ENCODE measurements at places on chromosomes 7 and 10.

- DNase-seq: no peak
These were observed 550.4 kb upstream of the PCDH15 start for GRCh38 chr10:55351431-55351830.

DNA sequence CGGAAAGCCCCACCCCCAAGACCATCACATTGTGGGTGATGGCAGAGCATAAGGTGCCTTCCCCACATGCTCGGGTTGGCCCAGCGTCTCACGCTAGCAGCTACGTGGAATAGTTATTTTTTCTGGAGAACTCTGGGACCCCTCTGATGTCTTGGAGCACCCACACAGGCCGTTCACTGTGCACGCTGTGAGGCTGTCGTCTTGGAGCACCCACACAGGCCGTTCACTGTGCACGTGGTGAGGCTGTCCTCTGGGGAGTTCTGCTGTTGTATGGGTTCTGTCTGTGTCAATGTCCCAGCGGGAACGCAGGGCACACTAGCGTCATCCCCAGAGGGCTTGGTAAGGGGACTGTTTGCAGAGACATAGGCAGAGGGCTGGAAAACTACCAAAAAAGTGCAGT, 38.8 kb upstream of the FAM20C start:
- no peak for DNase-seq

DNA sequence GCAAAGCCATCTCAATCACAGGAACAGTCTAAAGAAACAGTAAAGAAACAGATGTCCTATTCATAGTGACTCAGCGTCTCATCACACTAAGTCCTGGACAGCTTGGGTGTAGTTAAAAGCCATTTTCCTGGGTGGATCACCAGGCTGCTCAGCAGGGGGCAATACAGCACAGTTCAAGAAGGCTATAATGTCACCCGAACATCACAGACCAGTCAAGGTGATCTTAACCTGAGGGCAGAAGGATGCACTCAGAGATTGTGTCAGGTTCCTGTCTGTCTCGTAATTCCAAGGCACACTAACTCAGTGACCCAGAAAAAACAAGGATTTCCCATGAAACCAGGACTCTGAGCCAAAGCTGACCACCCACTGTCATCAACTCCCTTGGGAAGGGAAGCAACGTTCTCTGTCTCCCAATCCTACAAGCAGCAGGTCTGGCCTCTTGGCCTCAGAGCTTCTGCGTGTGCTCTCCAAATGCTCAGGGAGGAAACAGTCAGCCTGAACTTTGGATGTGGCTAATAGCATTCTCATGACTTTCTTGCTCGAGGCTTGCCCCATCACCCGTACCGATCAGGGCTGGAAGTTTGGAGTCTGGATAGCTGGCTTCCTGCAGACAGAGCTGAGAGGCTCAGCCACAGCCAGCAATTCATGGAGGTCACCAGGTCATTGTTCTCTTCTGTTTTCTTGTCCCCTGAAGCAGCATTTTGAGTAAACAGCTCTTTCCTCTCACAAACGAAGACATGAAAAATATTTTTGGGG, 90.4 kb upstream of the FAM171A1 start:
- no peak for DNase-seq

DNA sequence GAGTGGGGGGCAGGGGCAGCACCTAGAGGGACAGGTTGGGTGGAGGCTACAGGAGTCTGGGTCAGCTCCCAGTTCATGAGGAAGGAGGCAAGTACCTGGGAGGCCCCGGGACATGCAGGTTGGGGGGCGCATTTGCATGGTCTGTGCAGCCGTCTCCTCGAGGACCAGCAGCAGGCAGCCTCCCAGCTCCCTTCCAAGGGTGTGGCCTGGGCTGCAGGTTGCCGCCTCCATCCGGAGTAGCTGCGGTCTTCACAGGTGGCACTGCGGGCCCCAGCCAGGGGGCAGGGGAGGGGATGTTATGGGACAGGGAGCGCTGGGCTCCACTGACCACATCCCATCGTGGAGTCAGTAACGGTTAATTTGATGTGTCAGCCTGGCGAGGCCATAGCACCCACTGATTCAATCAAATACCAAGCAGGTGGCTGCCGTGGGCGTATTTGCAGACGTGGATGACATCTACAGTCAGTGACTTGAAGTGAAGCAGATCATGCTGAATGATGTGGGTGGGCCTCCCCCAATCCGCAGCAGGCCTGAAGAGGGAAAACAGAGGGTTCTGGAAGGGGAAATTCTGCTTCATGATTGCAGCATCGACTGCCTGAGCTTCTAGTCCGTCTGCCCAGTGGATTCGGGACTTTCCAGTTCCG, 81.6 kb downstream of the PRKAG2 start:
- no peak for DNase-seq

DNA sequence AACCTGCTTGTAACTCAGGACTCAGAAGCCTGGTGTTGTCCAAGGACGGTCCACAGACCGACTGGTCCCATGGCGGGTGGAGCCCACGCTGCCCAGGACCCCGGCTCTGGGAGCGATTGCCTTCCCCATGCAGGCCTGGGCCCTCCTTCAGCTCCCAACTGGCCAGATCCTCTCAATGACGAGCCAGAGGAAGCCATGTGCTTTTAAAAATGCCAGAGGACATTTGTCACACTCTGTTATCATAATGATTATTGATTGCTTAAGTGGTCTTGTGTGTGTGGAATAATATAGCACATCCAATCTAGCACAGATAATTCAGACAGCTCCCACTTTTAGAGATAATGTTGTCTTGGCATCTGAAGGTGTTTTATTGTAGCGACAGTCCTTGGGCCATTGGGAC, 22.6 kb upstream of the OGDHL start:
- DNase-seq: no peak

GRCh38 chr10:77163670-77164348, 473.8 kb downstream of the KCNMA1 start:
- DNase-seq: no peak

DNA sequence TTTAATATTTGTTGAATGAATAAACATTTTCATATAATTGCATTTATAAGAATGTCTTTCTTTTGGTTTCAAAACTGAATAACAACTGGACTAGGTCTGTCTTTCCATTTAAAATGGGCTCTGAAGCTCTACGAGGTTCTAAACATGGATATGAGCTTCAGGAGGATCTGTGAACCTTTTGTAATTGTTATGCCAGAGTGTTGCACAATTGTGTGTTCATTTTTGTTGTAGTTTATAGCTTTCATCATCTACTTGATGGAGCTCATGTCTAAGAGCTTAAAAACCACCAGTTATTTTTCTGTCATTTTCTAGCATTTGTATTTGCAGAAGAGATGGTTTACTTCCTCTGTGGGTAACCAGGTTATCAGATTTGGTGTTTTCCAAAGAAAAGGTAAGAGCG, 265.7 kb upstream of the NPY start:
- DNase-seq: no peak

DNA sequence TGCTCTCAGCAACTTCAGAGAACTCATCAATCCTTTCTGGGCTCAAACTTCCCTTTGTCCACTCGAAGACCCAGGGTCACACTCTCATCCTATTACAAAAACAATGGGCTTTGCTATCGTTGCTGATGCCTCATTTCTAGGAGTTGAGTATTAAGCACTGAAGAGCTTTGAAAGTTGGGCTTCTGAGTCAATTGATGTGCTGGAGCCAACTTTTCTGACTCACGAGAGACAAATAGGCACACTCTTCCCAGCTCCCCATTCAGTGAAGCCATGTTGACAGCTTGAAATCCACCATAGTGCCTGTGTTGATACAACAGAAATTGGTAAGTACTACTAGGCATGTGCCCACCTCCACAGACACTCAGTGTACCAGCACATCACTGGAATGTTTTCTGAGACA, 97.5 kb upstream of the PRSS58 start:
- no peak for DNase-seq

DNA sequence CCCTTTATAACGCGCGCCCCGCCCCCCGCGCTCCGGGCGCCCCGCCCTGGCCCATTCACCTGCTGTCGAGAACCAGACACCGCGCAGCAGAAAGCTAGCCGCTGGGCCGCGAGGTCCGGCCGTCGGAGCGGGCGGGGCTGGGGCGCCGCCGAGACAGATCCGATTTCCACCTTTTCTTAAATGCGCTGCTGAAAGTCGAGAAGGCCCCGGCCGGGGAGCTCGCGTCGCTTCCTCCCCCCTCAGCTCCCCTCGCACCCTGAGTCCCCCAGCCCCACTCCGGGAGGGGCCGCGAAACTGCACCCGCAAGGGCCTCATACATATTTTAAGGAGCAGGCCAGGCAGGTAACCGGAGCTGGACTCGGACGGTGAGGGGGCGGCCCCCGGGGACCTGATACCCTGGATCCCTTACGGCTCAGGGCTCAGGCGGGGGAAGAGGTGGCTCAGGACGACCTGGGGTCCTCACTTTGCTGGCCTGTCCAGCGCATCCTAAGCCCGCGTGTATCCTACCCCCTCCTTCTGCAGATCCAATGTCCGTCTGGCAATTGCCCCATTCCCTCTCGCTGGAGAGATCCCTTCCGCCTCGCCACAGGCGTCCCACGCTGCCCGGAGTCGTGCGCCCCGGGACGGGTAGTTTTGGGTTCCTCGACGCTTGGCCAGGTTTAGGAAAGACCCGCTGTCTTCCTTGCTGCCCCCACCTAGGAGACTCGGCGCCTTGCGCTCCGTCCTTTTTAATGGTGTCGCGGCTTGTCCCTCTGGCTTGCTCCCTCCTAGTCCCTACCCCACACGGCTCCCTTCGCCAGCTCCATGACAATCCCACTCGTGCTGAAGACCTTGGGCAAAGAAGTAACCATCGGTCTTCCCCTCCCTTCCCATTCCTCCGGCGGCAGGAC, 170.6 kb downstream of the UBE2H start:
- no peak for DNase-seq

Measured in activated CD4-positive, CD25-positive, alpha-beta regulatory T cell (primary cell).